ENCODE measurements at places on chromosomes 2 and 18.

DNA sequence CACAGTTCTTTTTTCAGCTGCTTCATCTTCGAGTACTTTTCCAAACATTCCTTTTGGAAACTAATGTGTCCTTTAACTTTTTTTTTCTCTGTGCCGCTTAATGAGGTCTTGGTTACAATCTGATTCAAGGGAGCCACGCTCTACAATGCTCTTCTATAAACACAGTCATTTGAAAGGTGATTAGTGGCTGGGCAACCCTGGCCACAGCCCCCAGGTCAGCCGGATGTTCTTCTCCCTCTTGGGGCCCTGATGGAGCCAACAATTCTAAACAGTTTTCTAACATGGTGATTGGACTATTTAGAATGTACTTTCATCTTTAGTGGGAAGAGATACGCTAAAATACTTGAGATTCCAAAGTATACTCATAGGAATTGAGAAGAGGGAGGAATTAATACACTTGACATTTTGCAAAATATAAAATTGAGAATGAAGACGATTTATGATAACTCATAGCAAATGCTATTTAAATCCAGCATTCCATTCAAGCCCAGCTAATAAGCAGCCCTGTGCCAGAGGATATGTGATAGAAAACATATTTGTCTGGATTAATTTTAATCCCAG lies 83.7 kb upstream of the MBOAT2 start:
- DNase-seq = no peak

DNA sequence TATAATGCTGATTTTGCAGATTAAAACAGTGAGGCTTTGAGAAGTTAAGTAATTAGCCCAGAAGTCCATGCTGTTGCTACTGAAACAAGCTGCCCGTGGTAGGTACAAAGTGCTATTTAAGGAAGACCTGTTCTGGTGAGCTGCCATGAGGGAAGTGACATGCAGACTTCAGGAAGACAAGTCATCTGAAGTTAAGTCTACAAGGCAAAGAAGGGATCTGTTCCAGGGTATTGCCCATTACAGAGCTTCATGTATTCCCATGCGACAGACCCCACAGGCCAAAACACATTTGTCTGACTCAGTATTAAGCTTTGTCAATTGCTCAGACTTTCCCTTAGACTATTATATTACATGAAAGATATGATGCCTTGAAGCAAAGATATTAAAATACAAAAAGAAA lies 520.8 kb downstream of the FBXO15 start:
- no peak for DNase-seq

GRCh38 chr2:40043641-40044040 lies 264.6 kb upstream of the THUMPD2 start:
- no peak for DNase-seq

DNA sequence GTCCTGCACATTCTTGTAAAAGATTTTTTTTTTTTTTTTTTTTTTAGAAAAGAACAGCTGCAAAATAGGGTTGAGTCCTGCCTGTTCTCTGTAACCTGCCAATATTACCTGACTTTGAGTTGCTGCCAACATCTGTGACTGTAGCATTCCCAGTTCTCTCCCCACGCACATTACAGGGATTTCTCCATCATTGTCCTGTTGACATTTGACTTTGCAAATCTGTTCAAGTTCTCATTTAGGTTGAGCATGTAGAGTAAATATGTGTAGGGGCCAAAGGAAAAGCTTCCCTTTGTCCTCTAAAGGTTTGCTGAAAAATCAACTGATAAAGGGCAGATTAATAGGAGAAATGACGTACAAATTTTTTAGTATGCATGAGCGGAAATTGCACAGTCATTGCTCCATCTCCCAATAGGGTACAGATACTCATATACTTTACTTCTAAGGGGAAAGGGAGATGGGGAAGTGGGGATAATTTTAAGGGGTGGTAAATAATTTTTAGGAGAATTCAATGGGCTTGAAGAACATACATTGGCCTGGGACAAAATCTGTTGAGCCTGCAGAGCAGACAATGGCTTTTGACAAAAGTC lies 385.5 kb downstream of the PIK3C3 start:
- DNase-seq = peak; percentile 59

- peak; percentile 69 for DNase-seq
Measured at GRCh38 chr2:185502351-185502750, 236.3 kb upstream of the FSIP2 start.

GRCh38 chr2:99921903-99922302 lies 220.5 kb downstream of the AFF3 start:
- DNase-seq = no peak

DNA sequence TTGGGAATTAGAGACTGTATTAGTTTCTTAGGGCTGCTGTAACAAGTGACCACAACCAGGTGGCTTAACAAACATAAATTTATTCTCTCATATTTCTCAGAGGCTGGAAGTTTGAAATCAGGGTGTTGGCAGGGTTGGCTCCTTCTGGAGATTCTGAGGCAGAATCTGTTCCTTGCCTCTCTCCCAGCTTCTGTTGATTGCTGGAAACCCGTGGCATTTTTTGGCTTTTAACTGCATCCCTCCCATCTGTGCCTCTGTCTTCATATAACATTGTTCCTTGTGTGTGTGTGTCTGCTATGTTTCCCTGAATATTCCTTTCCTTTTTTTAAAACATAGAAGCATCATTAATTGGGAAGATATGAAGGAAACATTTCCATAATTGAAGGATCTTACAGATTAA lies 448.1 kb upstream of the DCC start:
- no peak for DNase-seq

GRCh38 chr2:230873661-230874401 lies 9.1 kb downstream of the ITM2C start:
- no peak for DNase-seq

- DNase-seq = no peak
Measured at GRCh38 chr2:187991389-187991788, 300.3 kb upstream of the GULP1 start.

DNA sequence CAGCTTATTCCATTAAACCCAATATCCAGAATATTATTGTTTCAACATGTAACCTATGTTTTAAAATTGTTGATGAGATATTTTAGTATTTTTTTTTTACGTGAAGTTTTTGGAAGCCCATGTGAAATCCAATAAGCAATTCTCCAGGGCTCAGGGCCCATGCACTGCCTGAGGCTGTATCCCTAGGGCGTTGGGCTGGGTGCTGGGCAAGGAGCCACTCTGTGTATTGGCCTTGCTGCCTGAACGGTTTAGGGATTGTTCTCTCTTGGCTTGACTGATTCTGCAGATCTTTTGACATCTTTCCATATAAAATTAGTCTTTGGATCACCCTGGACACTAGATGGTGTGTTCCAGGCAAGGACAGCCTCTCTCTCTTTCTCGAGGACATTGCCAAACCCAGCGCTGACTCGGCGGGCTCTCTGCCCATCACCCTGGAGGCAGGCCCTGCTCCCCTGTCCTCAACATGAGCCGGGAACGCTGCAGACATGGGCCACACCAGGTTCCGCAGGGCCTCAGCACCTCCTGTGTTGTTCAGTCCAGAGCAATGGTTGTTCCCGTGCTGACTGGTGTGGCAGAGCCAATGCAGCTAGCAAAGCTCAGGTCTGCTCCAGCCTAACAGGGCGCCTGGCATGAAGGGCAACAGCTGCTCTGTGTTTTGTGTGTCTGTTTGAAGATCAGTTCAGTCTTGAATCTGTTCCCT lies 163.0 kb downstream of the SEPTIN10 start:
- no peak for DNase-seq

- peak; percentile 65 for DNase-seq
Measured at GRCh38 chr2:201004370-201004769, 40.9 kb upstream of the ORC2 start.

- DNase-seq = no peak
Measured at GRCh38 chr2:120415728-120416509, 70.0 kb downstream of the INHBB start.

GRCh38 chr2:237309416-237309815 lies 104.5 kb downstream of the COL6A3 start:
- DNase-seq = no peak

DNA sequence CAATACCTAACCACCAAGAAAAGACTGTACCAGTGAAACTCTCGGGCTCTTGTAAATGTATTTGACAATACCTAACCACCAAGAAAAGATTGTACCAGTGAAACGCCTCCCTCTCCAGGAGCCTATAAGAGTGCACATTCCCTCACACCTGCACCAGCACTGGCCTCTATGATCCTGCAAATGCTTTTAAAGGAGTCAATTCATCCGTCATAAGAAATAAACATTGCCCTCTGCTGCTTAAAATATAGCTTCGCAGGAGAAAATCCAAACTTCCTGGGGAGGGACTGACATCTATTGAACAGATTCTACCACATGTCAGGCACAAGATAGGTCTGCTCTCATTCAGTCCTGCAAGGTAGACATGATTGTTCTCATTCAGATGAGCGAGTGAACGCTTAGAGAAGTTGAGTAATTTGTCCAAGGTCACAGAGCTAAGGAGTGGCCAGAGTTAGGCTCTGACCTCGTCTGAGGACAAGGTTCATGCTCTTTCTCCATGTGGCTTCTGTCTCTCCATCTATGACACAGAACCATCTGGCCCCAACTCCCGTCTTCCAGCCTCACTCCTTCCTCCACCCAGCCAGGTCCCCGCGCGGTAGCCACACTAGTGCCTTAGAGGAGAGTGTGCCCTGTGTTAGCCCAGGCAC lies 38.7 kb downstream of the MCFD2 start:
- DNase-seq = peak; percentile 68

DNA sequence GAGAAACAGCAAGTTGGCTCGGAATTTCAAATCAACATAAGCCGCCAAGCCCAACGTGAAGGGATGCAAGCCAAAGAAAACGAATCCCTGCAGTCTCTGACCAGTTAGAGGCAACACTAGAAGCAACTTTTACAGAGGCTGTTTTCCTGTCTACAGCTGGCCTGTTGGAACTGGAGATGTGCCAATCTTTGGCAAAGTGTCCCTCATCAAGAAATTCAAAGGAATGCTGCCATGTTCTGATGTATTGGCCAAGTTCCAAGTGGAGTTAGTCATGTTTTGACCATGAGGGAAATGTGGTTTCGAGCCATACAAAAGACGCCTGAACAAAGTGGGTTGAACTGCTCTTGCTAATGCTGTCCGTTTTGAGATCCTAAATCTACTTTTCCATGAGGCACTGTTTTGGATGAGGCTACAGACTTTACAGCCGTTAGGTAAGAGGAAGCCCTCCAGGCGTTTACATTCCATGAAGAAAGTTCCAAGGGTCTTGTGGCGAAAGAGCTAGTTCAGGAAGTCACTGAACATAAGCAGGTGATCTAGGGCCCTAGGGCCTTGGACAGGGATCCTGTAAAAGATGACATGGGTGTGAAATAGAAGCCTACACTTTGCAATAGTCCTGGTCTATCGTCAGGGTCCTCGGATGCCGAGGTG lies 140.7 kb upstream of the PXDN start:
- no peak for DNase-seq

DNA sequence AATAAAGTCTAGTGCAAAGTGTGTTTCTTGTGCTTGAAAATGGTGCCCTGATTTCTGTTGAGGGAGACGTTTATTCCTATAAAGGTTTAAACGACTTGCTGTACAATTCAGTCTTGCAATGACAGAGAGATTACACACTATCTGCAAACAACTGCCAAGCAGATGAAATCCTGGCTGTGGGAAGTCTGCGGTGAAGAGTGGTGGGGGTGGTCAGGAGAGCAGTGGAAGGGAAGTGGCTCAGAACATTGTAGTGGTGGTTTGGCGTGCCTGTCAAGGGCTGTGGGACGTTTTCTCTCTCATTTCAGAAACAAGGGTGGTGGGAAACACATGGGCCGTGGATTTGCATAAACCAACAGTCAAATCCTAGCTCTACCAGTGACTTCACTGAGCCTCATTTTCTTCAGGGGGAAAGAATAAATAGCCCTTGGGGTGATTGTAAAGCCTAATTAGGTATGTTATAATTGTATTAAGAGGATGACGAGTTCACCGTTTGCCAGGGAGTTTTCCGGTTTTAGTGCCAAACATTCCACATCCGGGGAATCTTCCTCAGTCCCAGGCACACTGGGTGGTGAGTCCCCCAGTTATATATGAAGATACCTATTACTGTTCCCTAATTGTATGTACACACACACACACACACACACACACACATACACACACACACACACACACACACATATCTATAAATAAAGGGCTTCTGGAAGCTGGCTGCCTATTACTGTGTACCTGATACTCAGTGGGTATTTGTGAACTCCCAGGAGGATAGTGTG lies 115.0 kb downstream of the SPTBN1 start:
- no peak for DNase-seq

DNA sequence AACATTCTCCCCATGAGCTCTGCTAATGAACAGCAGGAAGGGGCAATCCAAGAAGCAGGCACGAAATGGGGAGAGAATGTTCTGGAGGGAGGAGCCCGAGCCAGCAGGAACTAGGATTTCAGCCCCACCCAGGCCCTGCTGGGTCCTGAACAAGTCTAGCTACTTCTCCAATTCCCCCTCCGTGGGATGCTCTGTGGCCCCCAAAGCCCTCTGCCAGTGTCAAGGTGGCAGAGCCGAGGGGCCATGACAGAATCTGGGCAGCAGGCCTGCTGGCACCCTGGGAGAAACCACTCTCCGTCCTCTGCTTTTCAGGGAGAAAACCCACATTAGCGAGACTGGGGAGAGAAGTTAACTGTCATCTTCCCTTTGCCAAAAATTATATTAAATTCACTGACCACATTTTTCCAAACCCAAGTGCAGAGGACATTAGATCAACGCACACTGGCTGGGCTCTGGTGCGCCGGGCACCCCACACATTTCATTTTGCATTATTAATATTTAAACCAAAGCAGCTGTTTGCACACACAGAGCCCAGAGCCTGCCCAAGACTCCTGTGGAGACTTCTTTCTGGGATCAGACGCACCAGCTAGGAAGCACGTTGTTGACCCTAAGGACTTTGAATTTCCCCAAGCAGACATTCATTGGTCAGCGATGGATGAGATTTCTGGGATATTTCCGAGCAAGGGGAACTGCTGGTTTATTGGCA lies 80.2 kb upstream of the PKDCC start:
- no peak for DNase-seq

DNA sequence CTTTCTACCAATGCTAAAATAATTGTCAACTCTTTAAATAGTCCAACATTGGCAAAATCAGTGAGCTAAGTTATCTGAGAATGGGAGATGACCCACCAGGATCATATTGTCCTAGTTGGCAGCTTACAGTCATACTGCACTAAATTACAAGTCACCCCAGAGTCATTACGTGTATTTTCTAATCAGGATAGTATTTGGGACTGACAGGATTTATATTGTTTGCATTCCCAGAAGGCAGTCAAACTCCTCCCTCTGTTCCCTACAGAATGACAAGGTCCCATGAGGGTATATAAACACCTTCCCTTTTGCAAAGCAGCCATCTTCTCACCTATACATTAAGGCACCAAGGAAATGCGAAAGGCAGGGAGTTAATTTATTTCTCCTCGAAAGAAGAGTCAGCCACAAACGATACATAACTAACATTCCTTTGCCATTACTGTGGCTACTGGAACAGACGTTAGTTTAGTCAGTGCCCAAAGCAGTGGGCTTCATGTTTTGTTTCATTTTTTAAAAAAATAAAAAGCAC lies 125.3 kb downstream of the ANTXR1 start:
- DNase-seq = no peak

DNA sequence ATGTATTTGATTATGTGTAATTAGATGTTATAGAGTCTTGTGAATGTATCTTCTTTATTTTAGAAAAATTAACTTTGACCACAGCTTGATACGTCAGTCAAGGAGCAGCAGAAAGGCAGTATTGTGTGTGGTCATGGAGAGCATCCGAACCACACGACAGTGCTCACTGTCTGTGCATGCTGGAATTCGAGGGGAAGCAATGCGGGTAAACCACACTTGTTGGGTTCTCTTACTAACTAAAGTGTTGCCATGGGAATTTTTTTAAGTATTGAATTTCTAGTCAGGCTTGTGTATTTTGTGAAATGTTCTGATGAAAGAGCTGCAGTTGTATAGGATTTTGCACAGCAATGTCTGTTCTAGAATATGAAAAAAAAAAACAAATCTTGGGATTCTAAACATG lies 4.8 kb downstream of the PJVK start:
- DNase-seq = no peak

- no peak for DNase-seq
Measured at GRCh38 chr2:53632126-53632460, 135.5 kb upstream of the CHAC2 start.

Measured in NCI-H2171 treated with DMSO at 0.1 percent for 48 hours (cell line).